HT-29 (cell line): ENCODE measurements at places on chromosomes 13 and 19. TPM values are rescaled to one million over a fixed set of nuclear protein-coding genes. Genes with fewer than 3 reads are reported as not detected.

The GRIK5 gene
- 0.21 TPM in 1 of 2 replicates, not detected in the other for total RNA-seq

DNA sequence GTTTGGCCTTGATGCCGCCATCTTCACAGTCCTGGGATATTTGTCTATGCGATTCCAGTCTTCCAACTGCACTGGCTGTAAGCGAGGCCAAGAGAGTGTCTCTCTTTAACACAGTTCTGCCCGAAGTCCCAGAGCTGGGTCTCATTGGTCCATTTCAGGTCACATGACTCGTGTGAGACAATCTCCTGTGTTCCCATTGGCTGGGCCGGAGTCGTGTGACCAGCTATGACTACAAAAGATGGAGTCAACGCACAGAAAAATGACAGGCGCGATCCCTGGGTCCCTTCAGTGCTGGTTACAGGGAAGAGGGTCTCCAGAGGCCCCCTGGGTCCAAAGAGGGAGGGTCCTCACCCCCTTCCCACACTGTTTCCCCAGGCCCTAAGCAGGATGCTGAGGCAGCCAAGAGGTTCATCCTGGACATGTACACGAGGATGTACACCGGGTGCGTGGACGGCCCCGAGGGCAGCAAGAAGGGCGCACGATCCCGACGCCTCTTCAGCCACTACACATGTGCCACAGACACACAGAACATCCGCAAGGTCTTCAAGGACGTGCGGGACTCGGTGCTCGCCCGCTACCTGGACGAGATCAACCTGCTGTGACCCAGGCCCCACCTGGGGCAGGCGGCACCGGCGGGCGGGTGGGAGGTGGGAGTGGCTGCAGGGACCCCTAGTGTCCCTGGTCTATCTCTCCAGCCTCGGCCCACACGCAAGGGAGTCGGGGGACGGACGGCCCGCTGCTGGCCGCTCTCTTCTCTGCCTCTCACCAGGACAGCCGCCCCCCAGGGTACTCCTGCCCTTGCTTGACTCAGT is 15.9 kb upstream of the S1PR4 start:
- no peak for DNase-seq

GRCh38 chr19:23474172-23474571 is 78.9 kb upstream of the ZNF91 start:
- DNase-seq = no peak

The DCT gene
- total RNA-seq = not detected in 2 replicates

The TPP2 gene
- total RNA-seq = 19.5 and 23.5 TPM in 2 replicates

DNA sequence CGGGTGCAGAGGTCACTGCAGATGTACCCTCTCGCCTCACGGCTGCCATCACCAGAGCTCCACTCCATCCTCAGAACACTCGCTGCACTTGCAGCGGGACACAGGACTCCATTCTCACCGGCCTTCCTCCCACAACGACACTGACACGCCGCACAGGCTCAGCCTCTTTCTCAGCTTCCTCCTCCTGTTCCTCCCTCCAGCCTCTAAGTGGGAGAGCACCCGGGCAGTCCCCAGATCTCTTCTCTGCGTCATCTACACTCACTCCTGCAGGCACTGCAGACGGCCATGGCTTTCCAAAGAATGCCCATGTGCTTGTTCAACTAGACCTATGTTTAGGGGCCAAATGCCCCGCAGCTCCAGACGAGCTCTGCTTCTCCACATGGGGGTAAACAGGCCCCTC is 14.3 kb upstream of the FKRP start:
- DNase-seq = peak; percentile 36

The CTXN1 gene
- 8.6 and 11.8 TPM in 2 replicates for total RNA-seq

The EDNRB gene
- not detected in 2 replicates for total RNA-seq

- no peak for DNase-seq
Measured at GRCh38 chr19:8371011-8371804, 7.3 kb downstream of the ANGPTL4 start.

GRCh38 chr13:31468114-31468902 is 268.5 kb downstream of the B3GLCT start:
- DNase-seq = no peak

DNA sequence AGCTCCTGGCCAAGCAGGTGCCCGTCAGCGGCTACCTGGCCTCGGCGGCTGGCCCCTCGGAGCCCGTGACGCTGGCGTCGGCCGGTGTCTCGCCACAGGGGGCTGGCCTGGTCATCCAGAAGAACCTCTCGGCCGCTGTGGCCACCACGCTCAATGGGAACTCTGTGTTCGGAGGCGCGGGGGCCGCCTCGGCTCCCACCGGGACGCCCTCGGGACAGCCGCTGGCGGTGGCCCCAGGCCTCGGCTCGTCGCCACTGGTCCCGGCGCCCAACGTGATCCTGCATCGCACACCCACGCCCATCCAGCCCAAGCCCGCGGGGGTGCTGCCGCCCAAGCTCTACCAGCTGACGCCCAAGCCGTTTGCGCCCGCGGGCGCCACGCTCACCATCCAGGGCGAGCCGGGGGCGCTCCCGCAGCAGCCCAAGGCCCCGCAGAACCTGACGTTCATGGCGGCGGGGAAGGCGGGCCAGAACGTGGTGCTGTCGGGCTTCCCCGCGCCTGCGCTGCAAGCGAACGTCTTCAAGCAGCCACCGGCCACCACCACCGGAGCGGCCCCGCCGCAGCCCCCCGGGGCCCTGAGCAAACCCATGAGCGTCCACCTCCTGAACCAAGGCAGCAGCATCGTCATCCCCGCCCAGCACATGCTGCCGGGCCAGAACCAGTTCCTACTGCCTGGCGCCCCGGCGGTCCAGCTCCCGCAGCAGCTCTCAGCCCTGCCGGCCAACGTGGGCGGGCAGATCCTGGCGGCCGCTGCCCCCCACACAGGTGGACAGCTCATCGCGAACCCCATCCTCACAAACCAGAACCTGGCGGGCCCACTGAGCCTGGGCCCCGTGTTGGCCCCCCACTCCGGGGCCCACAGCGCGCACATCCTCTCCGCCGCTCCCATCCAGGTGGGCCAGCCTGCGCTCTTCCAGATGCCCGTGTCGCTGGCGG is 33.0 kb upstream of the EHD2 start:
- no peak for DNase-seq

DNA sequence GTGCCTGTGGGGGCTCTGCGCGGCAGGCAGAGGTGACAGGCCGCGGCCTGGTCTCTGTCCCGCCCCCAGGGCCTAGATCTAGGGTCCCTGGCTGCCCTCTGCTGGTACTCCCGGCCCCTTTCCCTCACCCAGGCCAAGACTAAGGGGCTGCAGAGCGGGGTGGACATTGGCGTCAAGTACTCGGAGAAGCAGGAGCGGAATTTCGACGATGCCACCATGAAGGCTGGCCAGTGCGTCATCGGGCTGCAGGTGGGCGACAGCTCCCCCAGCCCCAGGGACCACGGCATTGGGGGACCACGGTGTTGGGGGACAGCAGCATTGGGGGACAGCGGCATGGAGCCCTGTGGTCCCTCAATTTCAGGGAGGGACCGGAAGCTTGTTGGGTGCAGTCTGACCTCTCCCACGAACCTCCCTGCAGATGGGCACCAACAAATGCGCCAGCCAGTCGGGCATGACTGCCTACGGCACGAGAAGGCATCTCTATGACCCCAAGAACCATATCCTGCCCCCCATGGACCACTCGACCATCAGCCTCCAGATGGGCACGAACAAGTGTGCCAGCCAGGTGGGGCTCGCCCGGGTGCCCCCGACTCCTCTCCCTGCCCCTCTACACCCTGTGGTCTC is 3.8 kb upstream of the ABCA7 start:
- no peak for DNase-seq

The WDR88 gene
- not detected in 2 replicates for total RNA-seq

DNA sequence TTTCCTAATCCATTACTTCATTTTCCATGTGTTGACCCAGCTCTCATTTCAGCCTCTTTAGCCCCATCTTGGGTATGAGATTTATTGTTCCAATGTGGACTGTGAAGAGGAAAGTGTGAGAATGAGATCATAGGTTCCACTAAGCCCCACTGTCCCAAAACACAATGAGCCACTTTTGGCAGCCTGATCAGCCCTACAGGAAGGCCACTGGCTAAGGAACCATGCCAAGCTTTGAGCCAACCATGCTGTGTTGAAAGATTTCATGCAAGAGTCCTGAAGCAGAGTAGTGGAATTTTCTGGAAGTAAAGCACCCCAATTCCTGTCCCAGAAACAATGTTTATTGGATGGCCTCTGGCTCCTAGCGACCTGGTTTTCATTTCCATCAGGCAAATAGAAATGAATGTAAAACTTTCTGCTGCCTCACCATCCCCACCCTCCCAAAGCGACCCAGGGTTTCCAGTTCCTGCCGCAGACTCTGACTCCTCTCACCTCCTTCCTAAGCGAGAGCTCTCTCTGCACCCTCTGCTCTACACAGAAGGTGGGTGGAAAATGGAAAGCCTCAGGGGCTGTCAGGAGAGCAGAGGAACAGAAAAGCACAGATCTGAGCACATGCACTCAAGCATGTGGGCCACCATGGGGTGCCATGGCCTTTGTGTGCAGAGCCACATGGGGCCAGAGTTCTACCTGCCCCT is 73.1 kb downstream of the KCTD12 start:
- no peak for DNase-seq

The PCDH17 gene
- total RNA-seq = not detected in 2 replicates

DNA sequence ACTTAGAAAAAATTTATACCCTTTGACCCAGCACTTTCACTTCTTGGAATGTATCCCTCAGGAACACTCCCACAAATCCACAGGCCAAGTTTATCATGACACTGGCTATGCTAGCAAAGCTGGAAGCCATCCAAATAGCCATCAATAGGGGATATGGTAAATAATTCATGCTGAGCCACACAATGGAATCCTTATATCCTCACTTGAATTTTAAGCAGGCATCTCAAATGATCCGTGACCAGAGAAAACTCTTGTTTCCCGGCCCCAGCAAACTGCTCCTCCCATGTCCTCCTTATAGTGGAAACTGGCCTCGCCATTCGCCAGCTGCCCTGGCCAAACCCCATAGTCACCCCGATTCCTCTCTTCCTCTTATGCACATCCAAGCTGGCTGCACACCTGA is 37.6 kb downstream of the GRIK5 start:
- DNase-seq = peak; percentile 93

- DNase-seq = peak; percentile 99
Measured at GRCh38 chr19:38658462-38659306, 11.2 kb downstream of the ACTN4 start.

The ATP4B gene
- not detected in 2 replicates for total RNA-seq

DNA sequence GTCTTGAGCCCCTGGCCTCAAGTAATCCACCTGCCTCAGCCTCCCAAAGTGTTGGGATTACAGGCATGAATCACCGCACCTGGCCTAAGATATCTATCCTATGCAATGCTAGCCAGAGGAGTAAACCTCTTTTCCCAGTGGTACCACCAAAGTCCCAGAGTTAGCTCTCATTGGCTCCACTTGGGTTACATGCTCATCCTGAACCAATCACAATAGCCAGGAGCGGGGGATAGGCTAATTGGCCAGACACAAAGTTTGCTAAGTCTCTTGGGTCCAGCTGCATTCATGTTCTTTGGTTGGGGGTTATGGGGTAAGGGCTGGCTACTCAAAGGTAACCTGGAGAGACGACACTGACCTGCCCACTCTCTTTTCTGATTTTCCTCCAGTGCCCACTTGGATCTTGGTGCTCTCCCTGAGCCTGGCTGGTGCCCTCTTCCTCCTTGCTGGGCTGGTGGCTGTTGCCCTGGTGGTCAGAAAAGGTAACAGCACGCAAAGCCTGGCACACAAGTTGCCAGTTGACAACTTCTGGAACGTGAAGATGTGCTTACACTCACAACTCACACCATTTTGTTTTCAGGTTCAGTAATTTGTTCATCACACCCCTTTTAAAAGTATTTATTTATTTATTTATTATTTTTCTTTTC is 7.8 kb downstream of the C19orf38 start:
- DNase-seq = peak; percentile 23

DNA sequence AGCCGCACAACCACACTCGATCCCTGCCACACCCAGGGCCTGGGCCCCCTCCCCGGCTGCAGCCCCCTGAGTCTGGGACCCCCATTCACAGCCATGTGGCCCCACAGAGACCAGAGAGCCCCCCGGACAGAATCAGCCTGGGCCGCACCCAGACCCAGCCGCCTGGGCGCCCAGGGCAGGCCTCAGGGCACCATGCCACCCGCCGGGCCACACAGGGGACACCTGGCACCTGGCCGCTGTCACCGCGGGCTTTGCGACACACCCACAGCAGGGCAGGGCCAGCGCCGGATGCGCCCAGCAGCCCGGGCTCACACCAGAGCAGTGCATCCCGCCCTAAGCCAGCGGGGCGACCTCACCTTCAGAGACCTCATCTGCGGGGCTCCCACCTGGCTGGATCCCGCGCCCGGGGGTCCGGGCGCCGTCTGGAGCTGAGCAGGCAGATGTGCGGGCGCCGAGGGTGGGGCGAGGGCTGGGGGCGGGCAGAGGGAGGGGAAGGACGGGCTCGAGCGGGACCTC is 443 bp downstream of the TBXA2R start:
- peak; percentile 24 for DNase-seq

The APC2 gene
- total RNA-seq = 0.16 and 0.43 TPM in 2 replicates

DNA sequence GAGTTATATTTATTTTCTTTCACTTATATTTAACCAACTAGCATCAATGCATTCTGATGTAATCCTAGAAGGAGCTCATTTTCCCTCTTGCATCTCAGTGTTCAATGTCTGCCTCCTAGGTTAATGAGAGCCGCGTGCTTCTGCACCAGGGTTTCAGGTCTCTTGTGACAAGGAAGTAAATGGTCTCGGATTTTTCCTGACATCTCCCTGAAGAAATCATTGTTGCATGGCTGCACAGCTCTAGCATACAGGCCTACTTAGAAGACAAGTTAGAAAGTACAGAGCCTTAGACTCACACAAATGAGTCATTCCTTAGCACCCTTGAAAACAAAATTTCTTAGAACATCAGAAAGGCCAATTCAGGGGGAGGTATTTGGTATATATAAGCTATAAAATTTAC is 57.2 kb upstream of the KLF12 start:
- peak; percentile 44 for DNase-seq

- peak; percentile 31 for DNase-seq
Measured at GRCh38 chr19:4557144-4557970, 2.1 kb downstream of the SEMA6B start.

The OR7A5 gene
- not detected in 2 replicates for total RNA-seq

DNA sequence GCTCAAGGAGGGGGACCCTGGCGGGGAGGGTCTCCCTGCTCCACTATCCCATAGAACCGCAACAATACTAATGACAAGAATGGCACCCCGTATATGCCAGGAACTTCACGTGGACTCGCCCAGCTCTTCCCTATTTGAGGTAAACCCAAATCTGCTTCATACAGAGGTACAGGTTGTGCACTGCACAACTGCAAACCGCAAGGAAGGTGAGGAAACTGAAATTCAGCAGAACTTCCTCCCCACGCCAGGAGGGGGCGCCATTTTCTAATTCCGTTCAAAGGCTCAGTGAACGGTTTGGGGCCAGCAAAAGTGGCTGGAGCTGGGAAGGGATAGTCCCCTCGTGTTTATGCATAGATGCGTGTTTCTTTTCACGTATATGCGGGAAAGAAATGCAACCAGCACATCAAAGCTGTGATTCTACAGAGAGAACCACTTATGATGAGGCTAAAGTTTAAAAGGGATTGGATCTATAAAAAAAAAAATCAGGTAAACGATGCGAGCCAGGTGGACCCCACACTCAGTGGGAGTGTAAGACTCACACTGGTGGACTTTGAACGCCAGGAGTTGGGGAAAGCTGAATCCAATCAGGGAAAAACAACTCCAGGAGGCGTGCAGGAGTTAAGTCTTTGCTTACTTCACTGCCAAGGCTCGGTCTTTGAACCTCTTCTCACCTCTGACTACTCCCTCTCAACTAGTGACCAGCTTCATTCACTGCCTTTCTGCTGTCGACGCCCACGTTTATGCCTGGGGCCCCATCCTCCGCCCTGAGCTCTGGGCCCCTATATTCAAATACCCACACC is 20.3 kb downstream of the C19orf81 start:
- DNase-seq = peak; percentile 74
